ENCODE measurements at places on chromosomes 3 and 15.

- DNase-seq, result no peak
Observed at GRCh38 chr3:64867224-64867623, 179.4 kb upstream of the ADAMTS9 start.

- peak; percentile 48 for DNase-seq
Observed at GRCh38 chr3:148309390-148310035, 388.2 kb upstream of the AGTR1 start.

DNA sequence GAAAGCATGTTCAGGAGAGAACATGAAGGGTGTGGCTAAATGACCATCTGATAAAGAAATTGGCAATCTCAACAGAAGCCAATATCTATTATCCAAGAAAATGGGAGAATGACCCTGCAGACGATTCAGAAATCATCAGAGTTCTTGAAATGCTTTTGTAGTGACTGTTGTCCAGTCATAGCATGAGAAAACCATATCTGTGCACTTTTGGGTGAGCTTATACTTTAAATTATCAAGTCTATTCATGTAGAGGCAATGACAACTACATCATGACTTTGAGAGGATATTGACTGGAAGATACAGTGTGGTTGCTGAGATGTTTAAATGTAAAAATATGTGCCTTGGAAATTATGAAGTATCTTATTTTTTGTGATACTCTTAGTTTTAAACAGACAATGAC, 57.6 kb upstream of the AZI2 start:
- DNase-seq, result no peak

- DNase-seq, result no peak
Observed at GRCh38 chr3:45933591-45933990, 9.7 kb upstream of the CXCR6 start.

DNA sequence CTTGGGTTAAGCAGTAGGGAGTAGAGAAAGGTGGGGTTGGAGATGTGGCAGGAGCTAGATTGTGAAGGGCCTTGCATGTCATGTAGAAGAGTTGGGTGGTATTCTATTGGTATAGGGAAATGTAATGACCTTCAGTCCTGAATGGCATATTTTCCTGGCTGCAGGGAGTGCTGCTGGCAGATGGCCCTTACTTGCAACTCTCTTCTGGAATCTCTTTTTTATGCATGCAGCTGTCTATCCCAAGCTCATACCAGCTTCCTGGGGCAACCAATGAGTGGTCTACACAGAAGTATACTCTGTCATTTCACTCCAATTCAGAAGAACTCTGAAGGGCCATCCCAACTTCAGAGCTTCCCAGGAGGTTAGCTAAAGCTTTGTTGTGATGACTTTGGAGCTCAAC, 144.7 kb upstream of the ANKRD28 start:
- no peak for DNase-seq

DNA sequence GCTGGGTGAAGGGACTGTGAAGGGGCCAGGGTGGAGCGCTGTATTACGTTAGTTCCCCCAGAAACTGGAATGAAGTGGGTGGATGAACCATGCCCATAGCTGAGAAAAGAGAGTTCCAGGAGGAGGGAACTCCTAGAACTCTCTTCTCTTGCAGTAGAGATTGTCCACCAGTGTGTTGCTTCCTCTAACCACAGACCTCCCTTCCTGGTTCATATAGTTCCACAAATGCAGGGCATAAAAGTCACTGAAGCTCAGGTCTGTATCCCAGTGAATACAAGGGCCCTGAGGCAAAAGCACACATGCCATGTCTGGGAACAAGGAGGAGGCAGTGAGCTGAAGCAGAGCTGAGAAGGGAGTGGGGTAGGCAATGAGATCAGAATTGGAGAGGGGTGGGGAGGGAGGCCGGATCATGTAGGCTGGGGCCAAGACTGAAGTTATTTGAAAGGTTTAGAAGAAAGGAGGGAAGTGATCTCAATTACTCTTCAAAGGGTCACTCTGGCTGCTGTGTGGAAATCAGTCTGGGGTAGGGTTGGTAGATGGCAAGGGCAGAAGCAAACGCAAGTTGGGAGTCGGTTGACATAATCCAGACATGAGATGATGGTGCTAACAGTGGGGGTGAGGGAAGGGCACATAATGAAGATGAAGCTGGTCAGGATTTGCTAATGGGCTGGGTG, 6.5 kb downstream of the A4GNT start:
- no peak for DNase-seq

DNA sequence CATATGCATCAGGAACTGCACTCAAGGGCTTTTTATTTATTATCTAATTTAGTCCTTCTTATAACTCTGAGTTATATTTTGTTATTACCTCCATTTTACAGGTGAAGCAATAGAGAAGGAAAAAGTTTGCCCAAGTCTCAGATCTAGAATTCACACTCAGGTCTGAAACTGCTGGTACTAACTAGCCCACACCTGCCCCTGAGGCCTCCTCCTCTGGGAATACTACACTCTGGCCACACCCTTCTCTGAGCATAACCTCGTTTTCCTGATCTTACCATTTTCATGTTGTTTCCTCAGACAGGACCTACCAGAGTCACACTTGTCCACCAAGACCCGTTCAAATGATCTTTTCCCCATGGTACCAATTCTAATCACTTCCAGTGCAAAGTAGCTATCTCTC, 94.1 kb upstream of the CHRM5 start:
- no peak for DNase-seq

DNA sequence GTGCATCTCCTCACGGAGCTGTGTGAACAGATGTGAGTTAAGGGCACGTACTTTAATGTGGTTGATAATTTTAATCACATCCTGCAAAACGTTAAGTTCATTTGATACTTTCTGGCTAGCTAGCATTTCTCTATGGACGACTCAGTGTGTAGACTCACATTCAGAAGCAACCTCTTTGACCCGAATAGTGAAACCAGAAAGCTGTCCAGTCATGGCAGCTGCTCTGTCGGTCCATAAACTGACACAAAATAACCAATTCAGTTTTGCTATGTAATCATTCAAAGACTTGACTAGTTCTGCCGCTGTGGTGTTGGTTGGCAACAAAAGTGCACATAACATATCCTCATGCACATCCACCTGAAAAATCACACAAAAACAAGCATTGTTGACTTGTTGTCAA, 3.7 kb upstream of the GFM1 start:
- DNase-seq, result no peak

DNA sequence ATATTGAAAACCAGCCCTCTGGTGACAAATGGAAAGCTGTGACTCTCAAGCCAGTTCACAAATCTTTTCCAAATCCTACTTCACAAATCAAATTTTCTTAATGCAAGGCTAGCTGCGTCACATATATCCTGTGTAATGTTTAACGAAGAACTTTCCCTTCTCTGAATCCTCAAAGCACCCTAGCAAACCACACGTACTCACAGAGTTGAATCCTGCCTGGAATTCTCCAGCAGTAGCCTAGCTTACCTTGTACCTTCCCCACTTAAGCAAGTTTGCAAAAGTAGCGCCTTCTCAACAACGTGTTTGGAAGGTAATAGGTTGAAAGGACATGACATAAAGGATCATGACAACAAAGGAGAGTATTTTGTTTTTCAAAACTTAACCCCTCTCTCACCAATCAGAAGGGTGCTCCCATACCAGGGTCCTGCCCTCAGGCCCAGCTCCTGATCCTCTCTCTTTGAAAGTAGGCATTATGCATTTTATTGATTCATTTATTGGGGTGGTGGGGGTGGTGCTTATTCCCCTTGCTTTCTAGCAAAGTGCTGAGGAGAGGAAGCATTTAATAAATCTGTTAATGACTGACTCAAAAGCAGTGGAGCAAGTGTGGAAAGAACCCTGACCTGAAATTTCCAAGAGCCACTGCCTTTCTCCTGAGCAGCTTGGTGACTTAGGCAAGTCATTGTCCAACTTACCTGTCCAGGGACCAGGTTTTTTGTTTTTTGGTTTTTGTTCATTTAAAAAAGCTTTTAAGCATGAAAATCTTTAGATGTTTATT, 531.6 kb downstream of the MECOM start:
- DNase-seq, result no peak

- peak; percentile 84 for DNase-seq
Observed at GRCh38 chr3:190546881-190547510, 33.1 kb downstream of the IL1RAP start.

DNA sequence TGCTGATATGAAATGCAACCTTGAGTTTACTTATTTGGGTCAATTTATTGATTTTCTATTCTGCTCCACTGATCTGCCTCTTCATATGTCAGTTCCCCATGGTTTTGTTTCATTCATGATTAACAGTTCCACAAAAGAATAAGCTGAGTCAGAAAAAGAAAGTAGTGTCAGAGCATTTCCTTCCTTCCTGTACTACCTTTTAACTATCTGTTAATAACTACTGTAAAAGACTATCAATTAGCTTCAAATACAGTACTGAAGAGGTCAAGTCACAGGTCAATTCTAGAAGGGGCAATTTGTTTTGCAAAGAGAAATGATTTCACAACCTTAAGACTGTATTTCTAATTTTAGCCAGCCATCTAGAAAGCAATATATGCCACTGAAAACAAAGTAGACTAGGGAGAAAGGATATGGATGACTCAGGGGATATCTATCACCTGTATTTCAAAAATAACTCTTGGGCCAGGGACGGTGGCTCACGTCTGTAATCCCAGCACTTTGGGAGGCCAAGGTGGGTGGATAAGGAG, 129.5 kb downstream of the TFDP2 start:
- no peak for DNase-seq

DNA sequence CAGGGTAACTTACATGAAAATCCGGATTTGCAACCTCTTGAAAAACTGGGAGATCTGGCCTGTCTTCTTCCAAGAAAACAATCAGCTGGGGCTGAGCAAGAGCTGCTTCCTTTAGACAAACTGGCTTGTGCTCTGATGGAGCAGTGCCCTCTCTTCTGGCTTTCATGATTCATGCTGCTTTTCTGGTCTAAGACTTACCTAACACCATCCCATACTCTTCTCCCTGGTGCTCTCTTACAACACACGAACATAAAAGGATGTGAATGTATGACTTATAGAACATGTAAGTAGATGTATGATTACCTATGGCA, 9.9 kb downstream of the TJP1 start:
- no peak for DNase-seq

DNA sequence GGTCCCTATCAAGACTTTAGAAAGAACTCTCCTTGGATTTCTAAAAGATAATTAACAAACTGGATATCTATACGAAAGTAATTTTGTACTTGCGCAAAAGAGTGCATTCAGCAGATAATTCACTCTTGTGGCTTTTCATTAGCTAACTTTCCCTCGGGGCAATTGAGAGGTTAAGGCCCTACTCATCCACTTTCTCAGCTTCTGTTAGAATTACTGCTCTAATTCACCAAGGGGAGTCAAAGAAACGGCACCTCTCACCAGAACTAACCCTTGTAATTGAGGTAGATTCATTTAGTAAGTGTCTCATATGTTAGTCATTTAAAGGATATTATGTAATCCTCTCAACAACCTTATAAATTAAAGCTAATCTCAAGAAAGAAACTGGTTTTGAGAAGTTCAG, 22.5 kb upstream of the MB21D2 start:
- no peak for DNase-seq

- DNase-seq, result no peak
Observed at GRCh38 chr15:94432279-94432678, 200.9 kb downstream of the MCTP2 start.

GRCh38 chr15:57923306-57923705, 142.2 kb downstream of the ALDH1A2 start:
- no peak for DNase-seq

DNA sequence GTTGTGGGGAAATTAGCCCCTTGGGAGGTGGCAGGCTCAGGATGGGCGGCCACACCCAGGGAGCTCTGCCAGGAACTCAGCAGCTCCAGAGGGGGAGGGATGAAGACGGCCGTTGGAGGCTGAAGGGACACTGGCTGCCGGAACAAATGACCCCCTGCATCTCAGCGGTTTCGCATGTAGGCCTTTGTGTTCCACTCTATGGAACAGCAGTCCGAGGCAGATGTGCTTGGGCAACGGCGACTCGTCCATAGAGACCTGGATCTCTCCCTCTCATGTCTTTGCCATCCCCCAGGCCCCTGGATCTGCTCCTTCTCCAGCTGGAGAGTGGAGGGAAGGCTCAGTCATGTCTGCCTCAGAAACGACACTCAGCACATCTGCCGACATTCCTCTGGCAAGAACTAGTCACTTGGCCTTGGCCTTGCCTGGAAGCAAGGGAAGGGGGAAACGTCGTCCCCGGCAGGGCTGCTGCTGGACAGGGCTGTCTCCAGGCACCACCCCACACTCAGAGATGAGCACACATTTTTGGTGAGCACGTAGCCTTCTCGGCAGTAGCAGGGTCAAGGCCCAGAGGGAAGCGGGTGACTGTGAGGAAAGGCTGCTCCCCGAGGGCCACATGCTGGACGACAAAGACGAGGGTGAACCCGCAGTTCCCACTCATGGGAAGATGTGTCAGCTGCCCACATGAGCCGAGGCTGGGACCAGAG, 83.8 kb downstream of the ASB7 start:
- no peak for DNase-seq

GRCh38 chr3:94114666-94115065, 51.8 kb downstream of the NSUN3 start:
- no peak for DNase-seq

DNA sequence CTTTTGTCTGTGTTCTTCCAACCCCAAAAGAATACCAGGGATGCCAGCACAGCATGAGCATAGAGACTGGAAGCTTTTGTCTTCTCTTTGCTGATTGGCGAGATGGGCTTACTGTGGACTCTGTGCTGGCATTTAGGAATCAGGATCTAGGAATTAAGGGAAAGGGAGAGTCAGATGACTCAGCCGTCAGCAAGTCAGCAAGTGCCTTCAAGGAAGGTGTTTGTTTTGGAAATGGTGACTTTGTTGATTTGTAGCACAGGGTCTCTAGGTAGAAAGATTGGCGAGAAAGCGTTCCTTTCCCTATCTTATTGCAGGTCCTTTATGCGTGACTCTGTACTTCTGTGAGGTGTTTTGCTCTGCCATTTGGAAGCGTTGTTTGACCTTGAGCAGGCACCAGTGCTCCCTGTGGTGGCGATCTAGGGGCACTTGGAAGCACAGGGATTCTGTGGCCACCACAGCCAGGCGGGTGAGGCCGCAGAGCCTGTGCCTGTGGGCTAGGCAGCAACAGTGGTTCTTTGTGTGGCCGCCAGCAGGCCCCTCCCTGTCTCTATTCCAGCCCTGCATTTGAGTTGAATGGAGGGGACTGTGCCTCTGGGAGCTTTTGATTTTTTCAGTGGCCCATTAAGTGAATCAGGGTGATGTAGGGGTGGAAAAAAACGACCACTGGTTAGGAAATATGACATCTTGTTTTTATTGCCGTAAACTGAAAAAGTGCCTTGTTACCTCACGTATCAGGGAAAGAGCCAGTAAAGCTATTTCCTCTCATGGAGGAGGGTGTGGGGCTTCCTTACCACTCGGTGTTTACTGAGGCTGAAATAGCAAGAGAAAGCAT, 19.0 kb downstream of the FAN1 start:
- no peak for DNase-seq

- no peak for DNase-seq
Observed at GRCh38 chr15:33293713-33294334, 16.9 kb upstream of the RYR3 start.

GRCh38 chr15:27057904-27058645, 87.1 kb downstream of the GABRG3 start:
- no peak for DNase-seq
